ENCODE measurements at places on chromosomes 11 and 22.

DNA sequence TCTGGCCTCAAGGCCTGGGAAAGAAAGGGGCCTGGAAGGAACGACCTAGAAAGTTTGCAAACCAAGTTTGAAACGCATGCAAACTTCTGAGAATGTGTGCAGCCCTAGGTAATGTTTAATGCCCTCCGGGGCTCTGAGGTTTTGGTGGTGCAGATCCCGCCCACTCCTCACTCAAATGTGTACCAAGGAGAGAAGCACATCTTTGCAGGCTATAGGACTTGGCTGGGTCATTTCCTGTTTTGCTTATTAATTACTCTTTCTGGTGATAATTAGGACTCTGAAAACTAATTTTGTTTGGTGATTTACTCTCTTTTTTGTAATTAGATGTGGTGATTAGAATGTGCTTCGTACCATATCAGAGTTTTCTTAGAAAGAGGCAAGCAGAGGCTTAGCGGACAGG is 625.9 kb upstream of the CADM1 start:
- no peak for DNase-seq

- DNase-seq = no peak
Observed at GRCh38 chr11:48034926-48035871, 54.8 kb downstream of the PTPRJ start.

- no peak for DNase-seq
Observed at GRCh38 chr11:826836-827145, 928 bp upstream of the CRACR2B start.

GRCh38 chr11:21625982-21626381 is 566.9 kb upstream of the ANO5 start:
- no peak for DNase-seq

DNA sequence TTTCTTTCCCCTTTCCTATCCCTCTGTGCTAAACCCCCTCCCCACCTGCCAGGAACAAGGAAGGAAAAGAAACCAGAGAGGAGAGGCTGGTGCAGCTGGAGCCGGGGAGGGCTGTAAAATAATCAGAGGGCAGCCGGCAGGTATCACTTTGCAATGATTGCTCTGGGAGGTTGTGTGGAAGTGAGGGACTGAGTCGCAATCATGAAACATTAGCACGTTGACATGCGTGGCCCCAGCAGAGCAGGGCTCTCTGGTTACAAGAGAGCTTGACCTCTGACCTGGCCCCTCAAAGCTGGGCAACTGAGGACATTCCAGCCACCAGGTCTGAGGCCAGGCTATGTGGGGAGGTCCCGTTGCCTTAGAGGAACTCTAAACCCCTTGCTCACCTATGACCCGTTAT is 170.8 kb upstream of the BDNF start:
- no peak for DNase-seq

DNA sequence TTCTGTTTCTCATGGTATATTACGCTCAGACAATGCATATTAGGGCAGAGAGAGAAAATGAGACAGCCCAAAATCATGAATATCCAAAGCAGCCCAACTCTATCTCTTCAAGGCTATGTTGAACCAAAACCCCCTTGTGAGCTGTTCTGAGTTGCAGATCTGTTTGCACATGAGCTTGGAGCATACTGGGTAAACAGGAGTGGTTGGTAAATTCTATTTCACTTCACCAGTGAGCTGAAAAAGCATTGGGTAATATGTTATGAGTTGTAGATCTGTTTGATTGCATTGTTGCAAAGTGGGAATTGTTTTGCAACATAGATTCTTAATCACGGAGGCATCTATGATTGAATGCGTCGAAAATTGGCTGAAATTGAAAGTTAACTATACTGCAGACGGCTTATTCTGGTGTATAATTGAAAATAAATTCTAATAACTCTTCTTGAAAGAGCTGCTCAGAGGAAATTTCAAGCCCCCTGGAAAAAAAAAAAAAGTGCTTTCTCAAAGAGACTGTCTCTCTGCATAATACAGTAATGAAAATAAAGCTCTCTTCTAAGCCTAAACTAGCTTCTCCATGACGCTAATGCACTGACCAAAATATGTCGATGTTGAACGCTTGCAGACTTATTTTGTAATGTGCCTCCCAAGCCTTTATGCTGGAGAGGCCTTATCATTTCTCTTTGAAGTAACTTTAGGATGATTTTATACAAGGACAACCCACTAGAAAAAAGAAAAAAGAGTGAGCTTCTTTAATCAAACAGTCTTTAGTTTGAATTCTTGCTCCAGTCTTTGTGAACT is 263.7 kb downstream of the NTM start:
- no peak for DNase-seq

GRCh38 chr11:45931739-45932138 is 9.3 kb downstream of the LARGE2 start:
- no peak for DNase-seq

DNA sequence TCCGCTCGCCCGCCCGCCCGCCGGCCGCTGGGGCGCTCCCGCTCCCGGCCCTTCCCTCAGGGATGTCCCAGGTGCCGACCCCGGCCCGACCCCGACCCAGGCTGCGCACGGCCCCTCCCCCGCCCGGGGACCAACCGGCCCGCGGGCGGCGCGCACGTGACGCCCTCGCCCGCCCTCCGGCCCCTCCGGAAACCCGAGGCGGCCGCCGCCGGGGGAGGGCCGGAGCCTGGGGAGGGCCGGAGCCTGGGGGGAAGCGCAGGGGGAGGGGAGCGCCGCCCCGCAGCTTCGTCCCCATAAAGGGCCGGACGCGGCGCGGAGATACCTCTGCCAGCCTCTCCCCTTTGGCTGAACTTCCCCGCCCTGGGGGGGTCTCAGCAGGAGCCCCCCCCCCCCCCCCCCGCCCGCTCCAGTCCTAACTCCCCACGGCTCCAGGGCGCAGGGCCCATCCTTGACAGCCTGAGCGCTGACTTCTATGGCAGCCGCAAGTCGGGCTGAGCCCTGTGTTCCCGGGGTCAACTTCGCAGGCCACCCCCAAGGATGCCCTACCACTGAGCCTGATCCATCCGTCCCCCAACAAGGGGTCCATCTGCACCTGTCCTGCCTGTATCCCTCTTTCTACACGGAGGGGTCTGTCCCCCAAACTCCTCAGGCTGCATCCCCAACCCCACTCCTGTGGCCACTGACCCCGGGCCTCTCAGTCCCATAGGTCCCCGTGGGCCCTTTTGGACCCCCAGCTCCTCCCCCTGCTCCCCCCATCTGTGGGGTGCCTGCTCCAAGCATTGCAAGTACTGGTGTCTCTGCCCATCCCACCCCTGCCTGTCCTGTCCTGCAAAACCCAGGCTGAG is at the start of gene MAPK12:
TSS of gene MAPK12 (minus strand) at position 69 of the 845 bp plus-strand sequence. CDS start 174 bp downstream, outside the sequence.
- DNase-seq = no peak

- no peak for DNase-seq
Observed at GRCh38 chr22:41568811-41569210, 8.0 kb downstream of the CSDC2 start.

GRCh38 chr11:662689-663274 is 25.7 kb downstream of the DRD4 start:
- no peak for DNase-seq
